ENCODE measurements at places on chromosomes 2 and 18.

DNA sequence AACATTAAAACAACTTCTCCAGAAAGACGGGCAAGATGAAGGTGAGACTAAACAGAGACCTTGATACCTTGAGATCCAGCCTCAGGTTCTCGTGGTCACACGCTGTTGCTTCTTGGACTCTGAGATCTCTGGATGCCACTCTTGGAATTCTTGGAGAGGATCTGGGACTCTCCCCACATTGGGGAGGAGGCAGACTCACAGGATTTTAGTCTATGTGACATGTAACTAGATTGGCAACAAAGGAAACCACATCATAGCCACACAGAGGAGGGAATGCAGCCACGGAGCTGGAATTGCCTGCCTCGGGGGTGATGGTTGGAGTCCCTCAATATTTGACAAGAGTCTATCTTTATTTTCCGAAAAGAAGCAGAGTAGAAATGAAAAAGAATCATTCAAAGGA lies 78.8 kb upstream of the IGFBP5 start:
- DNase-seq = no peak

GRCh38 chr2:222442665-222443064 lies 18.3 kb downstream of the SGPP2 start:
- DNase-seq = no peak

GRCh38 chr2:96150791-96151594 lies 5.8 kb upstream of the DUSP2 start:
- no peak for DNase-seq

GRCh38 chr2:100293341-100294161 lies 28.8 kb downstream of the LONRF2 start:
- DNase-seq = no peak

DNA sequence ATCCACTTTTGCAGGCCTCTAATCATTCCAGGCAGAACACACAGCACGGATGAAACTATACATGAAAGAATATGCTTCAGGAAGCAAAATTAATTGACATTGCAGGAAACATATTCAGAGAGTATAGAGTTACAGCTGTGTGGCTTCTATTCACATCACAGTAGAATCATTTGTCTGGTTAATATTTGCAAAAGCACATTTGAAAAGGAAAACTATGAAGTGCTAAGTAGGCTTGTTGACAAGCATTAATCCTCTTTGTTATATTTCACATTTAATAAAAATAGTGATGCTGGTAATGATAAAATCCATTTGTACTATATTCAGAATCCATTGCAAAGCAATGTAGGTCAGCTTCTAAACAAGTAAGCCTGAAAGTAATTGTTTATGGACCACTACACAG lies 32.2 kb upstream of the PIK3C3 start:
- DNase-seq = no peak

DNA sequence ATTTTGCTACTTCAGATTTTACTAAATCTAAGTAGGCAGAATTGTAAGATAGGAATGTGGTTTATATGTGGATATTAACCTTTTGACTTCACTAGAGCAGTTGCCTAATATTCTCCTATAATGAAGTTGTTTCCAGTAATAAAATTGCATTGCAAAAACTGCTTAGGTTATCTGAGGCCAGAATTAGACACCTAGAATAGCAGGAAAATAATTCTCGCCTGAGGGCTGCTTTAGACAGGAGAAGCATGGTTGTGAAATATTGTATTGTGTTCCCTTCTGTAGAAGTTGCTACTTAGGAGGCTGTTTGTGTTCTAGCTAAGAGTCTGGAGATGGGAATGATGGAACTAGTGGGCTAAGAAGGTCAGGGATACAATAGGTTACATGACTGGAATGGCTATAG lies 146.3 kb downstream of the PLCL1 start:
- DNase-seq = no peak

- no peak for DNase-seq
These were observed 62.1 kb upstream of the THSD7B start for GRCh38 chr2:136703214-136703613.

GRCh38 chr2:241943209-241943850 lies 73.8 kb downstream of the RTP5 start:
- DNase-seq = no peak
